ENCODE measurements at places on chromosomes 3 and 15.

GRCh38 chr3:133152681-133153220 lies 114.6 kb downstream of the TMEM108 start:
- DNase-seq: no peak

DNA sequence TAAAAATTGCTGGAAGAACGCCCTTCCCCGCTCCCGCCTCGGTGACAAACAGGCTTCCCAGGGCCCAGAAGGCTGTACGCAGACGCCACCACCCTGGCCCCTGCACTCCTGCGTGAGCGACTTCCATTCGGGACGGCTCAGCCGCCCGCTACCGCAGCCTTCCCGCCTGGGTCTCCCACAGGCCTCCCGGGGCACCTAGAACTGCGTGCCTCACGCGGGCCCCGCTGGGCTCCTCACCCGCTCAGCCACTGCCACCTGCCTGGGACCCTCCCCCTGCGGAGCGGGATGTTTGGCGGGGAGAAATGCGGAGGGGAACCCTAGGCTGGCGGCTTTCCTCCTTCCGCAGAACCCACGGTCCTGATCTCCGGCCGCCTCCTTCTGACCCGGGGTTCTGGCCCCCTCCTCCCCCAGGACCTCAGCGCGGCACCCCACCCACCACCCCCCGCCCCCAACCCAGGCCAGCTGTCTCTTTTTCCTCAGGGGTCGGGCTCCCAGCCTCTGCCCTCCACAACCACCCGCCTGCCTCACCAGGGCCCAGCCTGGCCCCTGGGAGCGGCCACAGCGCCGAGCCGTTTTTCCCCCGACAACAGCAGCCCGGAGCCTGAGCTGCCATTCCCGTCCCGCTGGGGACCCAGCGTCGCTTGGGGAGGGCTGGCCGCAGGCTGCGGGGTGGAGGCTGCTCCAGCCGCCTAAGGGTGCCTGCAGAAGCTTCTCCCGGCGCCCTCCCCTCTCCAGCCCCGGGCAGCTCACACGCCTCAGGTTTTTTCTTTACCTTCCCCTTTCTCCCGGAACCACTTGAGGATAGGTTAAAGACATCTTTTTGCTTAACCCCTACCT lies 27.6 kb upstream of the RAB7A start:
- DNase-seq: no peak

- DNase-seq: peak; percentile 85
These were observed 23.0 kb downstream of the NMNAT3 start for GRCh38 chr3:139654637-139655365.

- DNase-seq: no peak
These were observed 625.6 kb downstream of the SI start for GRCh38 chr3:164452707-164453106.

DNA sequence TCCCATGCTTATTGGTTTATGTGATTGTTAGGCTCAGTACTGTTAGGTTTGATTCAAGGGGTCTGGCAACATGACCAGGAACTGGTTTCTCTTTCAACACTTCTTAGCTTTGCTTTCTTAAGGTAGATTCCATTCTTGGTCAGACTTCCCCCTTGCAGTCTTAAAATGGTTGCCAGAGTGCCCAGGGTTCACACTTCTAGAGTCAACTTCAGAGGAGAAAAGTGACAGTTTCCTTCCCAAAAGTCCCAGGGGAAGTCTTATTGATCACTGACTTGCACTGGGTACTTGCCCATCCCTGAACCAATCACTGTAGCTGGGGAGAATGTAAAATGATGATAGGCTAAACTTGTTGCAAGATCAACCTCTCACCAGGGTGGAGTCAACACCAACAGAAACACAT lies 14.1 kb downstream of the MGLL start:
- no peak for DNase-seq

DNA sequence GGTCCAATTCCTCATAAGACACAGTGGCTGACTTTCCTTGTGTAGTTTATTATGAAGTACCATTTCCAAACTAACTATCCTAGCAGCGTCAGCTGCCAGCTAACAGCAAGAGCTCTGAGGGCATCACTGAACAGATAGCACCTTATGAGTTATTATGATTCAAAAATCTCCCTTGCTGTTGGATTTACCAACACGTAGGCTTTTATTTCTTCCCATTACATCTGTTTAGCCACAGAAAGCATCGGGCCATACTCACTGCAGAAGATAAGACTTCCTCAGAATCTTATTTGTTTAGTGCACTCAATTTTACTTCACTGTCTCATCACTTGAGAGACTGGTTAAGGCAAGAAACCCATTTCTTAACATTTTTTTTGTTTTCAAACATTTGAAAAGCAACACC lies 16.2 kb downstream of the CLDN1 start:
- no peak for DNase-seq

- DNase-seq: no peak
These were observed 389.4 kb downstream of the DIPK2A start for GRCh38 chr3:144361002-144361401.

DNA sequence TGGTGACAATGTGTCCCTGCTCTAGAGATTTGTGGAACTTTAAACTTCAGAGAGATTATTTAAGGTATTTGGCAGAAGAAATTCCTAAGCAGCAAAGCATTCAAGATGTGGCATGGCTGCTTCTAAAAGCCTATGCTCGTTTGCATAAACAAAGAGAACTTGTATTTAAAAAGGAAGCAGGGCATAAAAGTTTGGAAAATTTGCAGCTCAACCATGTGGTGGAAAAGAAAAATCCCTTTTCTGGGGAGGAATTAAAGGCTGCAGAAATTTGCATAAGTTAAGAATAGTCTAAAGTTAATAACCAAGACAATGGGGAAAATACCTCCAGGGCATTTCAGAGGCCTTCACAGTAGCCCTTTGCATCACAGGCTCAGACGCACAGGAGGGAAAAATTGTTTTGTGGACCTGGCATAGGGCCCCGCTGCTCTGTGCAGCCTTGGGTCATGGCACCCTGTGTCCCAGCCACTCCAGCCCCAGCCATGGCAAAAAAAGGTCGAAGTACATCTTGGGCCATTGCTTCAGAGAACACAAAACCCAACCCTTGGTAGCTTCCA lies 1109.1 kb downstream of the OTOL1 start:
- no peak for DNase-seq

GRCh38 chr3:52001443-52001974 lies 5.8 kb upstream of the RPL29 start:
- DNase-seq: peak; percentile 73

DNA sequence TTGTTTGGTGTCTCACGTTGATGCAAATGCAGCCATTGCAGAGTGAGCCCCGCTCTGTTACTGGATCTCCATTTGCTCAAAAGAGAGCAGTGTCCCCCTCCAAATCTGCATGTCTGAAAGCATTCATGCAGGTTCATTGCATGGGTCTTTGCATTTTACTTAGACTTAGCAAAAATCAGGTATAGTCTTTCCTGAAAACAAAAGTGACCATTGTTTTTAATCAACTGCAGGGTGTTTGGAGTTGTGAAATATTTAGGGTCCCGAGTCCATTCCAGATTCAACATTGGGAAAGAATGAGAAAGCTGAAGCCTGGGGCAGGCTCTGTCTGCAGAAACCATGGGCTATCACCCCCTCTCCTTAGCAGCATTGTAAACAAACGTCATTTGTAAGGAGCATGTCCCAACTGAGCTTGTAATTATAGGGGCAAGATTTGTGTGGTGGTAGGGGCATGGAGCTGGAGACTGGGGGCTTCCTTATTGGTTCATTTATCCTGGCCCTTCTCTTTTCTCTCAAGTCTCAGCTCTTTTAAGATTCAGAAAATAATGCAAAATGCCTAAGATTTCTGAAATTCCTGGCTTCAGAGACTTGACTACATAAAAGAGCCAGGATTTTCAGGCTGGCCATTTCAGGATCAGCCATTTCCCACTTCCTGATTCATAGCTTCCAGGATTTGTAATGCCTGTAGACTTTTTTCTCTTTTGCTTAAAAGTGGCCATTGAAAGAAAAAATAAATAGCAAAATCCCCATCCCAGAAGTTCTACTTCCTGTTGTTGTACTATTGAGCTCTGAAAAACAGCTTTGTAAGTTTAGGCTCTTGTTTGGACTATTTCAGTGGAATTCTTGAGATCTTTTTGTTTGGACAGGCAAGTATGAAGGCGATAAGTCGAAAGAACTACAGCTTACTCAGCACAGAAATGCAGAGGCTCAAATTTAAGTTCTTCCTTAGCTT lies 23.0 kb downstream of the IGF1R start:
- no peak for DNase-seq

- no peak for DNase-seq
These were observed 315.1 kb upstream of the IGF1R start for GRCh38 chr15:98333251-98333650.

All from COR-L47 (cell line).